Omental fat pad (tissue), 4 donors: ENCODE measurements at places on chromosomes 5 and 9.

- DNase-seq = no peak
Observed at GRCh38 chr9:105142406-105143135, 101.9 kb upstream of the SLC44A1 start.

DNA sequence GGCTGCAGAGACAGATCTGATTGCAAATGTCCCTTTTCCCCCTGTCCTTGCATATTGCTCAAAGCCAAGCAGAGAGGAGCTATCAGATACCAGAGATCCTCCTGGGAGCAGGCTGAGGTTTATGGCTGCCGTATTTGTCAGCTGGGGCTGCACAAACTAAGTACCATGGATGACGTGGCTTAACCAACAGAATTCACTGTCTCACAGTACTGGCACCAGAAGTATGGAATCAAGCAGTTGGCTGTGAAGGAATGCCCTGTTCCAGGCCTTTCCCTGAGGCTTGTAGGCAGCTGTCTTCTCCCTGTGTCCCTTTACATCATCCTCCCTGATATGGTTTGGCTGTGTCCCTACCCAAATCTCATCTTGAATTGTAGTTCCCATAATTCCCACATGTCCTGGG is 2.6 kb downstream of the CFAP90 start:
- DNase-seq = no peak

DNA sequence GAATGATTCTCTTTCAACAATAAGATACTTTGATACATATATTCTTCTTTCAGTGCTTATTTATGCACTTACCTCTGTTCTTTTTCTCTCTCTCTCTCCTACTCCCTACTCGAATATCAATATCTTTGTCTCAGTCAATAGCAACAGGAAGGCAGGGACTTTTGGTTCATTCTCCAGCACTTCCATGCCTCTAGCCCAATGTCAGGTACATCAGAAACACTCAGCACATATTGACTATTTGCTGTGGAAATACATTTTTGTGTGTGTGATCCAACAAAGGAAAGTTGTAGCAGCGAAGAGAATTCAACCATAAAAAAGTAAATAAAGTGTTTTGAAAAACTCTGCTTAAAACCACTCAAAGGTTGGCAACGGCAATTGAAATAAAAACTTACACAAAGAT is 12.6 kb downstream of the DIRAS2 start:
- no peak for DNase-seq

- DNase-seq = no peak
Observed at GRCh38 chr9:129509533-129509928, 111.4 kb downstream of the C9orf50 start.

DNA sequence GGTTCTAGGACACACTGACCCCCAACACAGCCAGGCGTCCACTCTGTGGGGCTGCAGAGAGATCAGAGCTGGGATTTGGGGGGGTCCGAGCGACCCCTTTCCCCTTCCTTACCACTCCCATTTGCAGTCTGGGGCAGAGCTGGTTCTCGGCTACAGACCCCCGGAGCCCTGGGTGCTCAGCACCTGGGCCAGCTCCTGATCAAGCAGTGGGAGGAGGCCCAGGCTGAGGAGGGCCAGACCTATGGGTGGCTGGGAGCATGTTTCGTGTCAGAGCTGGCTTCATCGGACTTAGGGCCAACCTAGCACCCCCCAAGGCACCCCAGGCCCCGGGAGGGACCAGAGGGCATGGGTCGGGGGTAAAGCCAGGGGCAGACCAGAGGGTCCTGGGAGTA is 7.6 kb downstream of the GRIN1 start:
- no peak for DNase-seq

DNA sequence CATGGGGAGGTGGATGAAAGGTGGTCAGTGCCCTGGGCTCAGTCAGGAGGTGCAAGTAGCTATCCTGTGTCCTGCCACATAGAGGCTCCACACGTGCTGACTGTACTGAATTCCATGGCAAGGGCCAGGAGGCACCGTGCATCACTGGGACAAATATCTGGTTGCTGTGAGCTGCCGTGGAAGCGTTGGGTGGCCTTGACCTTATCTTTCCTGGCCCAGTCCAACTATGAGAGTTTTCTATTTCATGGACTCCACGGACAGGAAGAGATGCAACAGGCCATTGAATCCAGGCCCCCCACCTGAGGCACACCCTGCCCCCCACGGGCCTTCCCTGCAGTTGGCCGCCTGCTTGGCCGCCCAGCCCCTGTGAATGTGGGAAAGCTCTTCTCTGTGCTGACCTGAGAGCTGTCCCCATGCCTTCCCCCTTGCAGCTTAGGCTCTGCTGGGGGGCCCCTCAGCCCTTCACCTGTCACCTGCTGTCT is 1.7 kb downstream of the GRHPR start:
- DNase-seq = no peak

- DNase-seq = no peak
Observed at GRCh38 chr5:31844622-31845345, 205.9 kb downstream of the PDZD2 start.

GRCh38 chr9:81390792-81391456 is 298.4 kb downstream of the TLE1 start:
- no peak for DNase-seq

DNA sequence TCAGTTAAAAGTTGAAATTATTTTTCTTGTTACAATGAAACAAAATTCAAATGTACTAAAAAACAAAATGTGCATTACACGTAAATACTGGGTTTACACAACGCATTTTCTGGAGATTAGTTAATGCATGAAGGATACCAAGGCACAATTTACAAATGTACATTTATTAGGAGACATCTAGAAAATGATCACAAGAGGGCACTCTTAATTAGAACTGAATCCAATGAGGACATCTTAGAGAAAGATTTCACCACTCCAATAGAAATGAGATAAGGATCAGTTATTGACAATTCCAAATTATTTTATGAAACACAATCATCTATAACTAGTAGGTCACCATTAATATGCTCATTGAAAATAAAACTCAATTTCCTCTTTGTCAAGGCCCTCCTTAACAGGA is 36.6 kb upstream of the CDH12 start:
- no peak for DNase-seq

DNA sequence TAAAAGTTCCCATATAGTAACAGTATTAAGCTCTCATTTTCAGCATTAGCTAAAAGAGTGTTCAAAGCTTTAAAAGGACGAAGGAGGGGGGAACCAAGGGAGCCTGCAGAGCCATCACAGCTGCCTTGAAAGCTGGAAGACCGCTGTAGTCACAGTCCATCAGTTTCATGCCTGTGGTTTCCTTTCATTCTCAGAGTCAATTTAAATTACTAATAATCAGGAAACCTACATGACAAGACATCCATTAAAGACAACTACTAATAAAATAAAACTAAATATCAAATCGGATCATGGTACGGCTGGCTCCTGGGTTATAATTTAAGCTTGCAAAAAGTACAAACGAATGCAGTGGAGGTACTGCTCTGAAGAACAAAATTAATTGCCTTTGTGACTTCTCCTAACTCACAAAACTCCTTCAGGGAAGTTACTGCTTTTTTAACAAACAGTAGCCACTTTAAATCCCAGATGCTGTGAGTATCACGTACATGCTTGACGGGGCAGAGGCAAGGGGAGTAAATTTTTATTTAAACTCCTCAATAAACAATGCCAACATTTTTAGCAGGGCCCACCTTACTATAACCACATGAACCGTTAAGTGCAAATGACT is 213.5 kb downstream of the DENND1A start:
- DNase-seq = no peak

DNA sequence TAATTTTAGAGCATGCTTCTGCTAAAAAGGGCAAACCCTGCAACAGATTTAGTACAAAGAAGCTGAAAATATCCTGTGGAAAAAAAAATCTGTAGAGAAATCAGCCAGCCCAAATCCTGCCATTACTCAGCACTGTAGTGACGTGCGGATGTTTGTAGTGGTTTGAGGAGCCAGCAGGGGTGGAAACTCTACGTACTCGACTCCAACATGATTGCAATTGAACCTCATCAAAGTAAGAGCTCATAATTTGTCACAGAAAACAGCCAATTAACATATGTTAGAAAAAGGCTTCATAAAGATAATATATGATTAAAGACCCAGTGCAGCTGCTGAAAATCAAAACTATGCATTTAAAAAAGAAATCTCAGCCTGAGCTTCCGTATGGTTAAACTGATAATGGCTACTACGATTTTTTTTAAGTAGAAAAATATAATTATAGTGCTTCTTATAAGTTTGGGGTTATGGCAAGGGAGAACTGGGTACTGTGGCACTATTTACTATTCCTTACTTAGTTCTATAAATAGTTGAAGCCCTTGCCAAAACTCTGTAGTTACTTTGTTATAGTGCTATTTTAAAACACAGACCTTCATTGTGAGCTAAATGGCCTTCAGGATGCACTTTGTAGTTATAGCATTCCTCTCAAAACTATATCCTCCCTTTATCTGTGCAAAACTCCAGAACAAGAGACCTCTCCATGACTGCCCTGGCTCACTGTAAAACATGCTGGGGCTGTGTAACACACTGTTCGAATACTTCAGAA is 49.4 kb downstream of the MEF2C start:
- no peak for DNase-seq

DNA sequence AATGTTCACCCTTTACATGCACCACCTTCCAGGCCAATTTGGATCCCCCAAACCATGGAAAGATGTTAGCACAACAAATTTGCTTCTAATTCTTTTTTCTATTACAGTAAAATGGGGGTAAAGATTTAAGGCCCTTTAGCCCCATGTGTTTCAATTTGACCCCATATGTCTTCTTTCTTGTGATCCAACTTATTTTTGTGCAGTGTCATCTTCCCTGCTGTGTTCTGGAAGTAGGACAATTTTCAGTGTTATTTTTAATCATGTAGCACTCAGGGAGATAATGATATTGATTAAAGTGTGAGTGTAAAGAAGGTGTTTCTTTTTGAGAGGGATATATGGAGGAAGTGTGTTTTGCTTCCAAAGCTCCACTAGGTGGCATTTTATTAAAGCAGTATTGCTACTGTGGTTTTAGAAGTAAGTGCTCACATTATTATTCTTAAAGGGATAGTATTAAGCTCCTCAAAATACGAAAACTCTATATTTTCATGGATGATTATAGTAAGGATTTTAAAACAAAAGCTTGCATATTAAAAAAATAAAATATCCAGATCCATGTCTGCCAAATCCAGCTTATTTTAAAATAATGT is 118.7 kb upstream of the ATP10B start:
- DNase-seq = no peak

GRCh38 chr9:86513429-86513828 is 159.2 kb upstream of the TUT7 start:
- DNase-seq = no peak

DNA sequence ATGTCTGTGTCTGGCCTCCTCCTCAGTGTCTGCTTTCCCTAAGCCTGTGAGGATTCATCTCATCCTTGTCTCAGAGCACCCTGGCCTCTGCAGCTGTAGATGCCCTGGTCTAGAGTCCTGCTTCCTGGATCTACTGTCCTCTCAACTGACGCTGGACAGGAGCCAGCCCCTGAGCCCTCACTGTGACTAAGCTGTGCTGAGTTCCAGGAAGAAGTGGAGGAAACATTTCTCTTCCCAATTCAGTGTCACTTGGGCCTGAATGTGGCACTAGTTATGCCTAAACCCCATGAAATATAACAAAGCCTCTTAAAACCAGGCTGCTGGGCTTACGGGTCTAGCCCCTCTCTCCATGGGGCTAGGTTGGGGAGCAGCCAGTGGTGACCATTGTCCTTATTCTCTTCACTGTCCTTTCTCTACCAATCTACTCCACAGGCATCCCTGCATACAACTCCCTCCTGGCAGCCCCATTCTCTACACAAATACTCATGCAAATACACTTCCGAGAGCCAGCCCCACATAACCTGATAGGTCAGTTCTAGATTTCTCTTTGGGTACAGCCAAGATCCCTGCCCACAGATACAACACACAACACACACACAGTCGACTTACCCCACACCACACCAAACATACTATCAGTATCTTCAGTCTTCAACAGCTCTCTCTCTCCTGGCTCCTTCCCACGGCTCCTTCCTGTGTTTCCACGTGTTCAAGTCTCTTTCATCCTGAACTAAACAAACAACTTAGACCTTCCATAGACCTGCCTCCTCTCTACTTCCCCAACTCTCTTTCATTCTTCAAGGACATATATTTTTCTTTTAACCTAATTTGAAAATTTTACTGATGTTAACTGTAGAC is 220.8 kb downstream of the SNX18 start:
- no peak for DNase-seq

- no peak for DNase-seq
Observed at GRCh38 chr5:170168797-170169196, 63.1 kb downstream of the FOXI1 start.

DNA sequence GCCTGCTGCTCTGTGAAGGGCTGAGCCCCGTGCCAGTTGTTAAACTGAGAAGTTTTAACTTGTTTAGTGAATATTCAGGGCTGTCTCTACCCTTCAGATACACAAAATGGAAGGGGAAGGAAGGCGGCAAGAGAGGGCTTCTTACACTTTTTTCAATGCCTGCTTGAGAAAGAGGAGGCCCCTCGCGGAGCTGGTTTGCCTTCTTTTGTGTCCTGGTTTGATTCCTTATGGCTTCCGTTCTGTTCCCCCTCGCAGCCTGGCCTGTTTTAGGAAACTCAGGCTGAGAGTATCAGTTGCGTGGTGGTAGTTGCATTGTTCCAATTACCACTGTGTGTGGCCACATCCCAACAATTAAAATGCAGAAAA is 1.0 kb downstream of the FAM53C start:
- DNase-seq = no peak

- DNase-seq = no peak
Observed at GRCh38 chr9:16688814-16689213, 181.7 kb downstream of the BNC2 start.

DNA sequence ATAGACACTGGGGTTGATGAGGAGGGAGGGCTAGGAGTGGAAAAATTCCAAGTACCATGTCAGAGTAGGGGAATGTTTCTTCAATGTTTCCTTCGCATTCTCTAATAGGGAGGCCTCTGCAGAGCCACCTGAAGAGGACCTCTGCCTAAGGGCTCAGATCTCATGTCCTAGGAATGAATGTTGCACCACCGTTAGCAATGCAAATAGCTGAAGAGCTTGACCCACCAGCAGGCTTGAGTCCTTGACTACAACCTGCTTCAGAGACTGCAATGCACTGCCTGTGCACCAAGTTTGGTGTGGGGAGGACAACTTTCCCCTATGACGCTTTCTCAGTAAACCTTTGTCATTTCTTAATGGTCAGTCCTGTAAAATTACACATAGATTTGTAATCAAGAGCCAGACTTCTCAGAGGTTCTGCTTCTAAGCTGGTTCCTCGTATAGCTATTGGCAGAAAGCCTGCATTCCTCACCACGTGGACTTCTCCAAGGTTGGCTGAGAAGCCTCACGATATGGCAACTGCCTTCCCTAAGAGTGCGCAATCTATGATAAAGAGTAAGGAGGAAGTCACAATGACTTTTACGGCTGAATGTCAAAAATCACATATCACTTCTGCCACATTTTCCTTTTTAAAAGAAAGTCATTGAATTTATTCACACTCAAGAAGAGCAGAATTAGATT is 600.7 kb upstream of the PTGER4 start:
- no peak for DNase-seq

DNA sequence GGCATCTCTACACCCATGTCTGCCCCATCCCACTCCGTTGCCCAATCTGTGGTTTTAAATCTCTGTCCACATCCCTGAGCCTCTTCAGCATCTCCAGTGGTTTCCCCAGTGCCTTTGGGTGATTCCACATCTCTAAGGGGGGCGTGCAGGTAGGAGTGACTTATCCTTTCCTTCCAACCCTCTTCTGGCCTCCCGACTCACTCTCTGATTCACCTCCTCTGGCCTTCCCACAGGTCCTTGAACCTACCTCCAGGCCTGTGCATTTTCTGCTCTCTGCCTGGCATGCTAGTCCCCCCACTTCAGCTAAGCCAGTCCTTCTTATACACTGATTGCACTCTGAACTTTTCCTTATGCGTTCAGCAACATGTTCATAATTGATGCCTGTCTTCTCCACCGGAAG is 99.0 kb downstream of the RALGPS1 start:
- DNase-seq = no peak
